ENCODE measurements at places on chromosomes 3 and 15. TPM values are rescaled to one million over a fixed set of nuclear protein-coding genes. Genes with fewer than 3 reads are reported as not detected.

The GOLGA6L10 gene
- 0.20 TPM for total RNA-seq

- DNase-seq = no peak
Measured at GRCh38 chr15:66997212-66997611, 68.2 kb upstream of the SMAD3 start.

- no peak for DNase-seq
Measured at GRCh38 chr3:77799278-77799677, 759.4 kb downstream of the ROBO2 start.

GRCh38 chr3:133994166-133994890 is 35.4 kb downstream of the SLCO2A1 start:
- no peak for DNase-seq

DNA sequence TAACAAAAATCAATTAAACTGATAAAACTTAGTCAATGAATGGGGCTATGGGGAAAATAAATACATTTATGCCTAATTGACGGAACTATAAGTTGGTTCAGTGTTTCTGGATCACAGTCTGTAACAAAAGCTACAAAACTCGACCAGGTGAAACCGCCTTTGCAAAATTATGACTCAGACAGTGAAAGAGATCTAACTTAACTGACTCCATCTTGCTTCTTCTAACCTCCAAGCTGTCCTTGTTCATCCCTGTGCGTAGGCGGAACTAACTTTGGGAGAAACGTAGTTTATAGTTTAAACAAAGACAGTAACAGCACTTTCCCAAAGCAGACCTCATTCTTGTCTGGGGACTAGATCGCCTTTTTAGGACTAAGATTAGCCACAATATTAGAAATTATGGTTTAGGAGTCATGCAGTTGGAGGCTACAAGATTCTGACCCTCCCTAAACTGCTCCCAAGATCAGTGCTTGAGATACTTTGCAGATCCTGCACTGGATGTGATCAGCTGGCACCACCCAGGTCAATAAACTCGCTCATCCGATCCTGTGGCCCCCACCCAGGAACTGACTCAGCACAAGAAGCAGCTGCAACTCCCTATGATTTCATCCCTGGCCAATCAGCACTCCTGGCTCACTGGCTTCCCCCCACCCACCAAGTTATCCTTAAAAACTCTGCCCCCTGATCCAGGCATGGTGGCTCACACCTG is 7.2 kb upstream of the MFGE8 start:
- no peak for DNase-seq

DNA sequence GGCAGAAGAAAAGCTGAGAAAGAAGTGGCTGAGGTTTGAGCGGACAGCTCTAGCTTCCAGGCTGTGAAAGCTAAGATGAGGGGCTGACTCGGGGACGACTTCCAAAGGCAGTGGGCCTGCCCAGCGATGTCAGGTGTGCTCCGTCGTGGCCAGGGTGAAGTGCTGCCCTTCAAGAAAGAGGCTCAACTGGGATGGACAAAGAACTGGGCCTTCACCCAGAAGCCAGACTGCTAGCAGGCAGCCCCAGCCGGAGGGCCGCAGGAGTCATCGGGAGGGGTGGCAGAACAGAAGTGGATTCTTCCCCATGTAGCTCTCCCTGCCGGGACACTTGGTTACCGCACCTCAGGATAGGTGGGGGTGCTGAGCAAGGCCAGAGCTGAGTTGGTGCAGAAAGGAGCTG is 13.1 kb upstream of the SEC13 start:
- DNase-seq = no peak
